ENCODE measurements at places on chromosomes 11 and 22.
A peak's percentile ranks its signal among the peaks of the same experiment; 100 is the strongest.

DNA sequence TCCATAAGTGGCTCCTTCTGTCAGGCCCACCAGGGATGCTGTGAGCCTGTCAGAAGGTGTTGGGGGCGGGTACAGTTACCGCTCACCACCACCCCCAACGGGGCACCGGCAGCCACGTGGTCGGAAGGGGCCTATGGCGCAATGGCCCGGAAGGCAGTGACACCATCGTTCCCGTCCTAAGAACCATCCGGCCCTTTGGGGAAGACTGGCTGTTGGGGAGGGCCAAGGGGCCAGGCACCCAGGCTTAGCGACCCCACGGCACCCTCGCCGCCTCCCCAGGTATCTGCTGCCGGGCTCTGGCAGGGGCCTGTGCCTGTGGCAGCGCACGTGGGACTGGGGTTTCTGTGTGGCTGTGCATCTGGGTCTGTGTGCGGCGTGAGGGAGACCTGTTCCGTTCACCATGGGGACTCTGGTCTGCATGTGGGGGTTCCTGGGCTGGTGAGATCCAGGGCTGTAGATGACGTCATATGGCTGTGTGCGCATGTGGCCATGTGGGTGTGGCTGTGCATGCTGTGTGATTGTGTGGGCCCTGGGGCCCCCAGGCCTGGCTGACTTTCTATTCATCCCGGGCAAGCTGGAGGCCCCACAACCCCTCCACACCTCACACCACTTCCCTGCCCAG is 717 bp downstream of the OSM start:
- no peak for DNase-seq

DNA sequence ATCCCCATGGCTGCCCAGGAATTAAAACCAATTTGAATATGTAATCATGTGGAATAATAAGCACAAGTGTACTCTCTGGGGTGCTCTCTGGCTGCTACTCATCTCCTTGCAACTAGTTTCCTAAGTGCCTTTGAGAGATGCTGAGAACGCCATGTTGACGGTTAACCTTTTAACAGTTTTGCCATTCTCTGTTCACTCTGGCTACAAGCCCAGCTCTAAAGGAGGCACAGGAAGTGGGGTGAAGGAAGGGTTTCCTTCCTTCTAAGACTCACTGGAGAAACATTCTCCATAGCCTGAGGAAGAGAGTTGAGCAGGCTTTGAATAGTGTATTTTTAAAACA is 122.0 kb upstream of the ZC3H12C start:
- peak; percentile 23 for DNase-seq

DNA sequence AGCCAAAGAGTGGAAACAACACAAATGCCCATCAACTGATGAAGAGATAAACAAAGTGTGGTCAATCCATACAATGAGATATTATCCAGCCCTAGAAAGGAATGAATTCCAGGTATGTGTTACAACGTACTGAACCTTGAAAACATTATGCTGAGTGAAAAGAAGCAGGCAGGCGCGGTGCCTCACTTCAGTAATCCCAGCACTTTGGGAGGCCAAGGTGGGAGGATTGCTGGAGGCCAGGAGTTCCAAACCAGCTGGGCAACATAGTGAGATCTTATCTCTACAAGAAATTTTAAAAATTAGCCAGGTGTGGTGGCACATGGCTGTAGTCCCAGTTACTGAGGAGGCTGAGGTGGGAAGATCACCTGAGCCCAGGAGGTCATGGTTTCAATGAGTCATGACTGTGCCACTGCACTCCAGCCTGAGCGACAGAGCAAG is 24.6 kb upstream of the TESMIN start:
- no peak for DNase-seq

DNA sequence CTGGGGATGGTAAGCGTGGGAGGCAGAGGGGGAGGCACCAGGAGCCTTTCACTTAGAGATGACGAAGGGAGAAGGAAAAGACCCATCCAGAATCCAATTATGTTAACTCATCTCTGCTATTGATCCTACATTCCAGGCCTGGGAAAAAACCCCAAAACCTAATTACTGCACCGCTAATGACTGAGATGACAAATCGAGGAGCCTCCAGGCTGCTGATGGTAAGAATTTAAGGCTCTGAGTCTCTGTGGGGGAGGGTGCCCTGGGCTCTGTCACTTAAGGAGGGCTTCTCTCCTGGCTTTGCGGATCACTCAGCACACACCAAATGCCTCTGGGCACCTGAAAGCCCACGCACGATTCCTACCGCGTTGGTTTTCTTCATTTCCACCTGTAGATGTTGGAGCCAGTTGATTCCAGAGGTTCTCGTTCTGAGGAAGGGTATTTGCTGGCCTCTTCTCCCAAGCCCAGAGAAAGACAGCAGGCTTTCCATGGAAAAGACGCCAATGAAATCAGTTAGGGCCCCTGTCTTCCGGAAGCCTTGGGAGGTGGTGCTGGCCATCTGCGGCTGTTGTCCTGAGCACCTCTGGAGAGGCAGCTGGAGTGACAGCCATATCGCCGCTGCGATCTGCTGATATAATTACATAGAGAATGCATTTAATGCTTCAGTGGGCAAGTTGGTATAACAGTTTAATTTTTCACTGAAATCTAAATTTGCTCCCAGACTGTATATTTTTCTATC is 751.2 kb downstream of the BRD1 start:
- DNase-seq, result no peak

DNA sequence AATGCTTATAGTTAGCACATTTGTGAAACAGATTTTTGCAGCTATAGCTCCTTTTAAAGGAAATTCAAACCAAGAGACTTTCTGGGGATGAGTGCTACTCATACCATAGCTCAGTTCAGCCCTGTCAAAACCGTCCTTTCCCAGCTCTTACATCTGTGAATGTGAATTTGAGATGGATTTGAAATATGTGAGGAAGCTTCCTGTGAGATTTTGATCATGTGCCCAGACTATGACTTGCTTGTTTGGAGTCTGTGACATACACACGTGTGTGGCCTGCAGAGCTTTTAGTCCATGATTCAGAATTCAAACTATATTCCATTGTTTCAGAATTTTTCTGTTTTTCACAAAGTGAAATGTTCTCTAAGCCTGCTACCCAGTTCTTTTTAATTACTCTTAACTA is 4.4 kb upstream of the MMP1 start:
- DNase-seq, result peak; percentile 34

- DNase-seq, result no peak
Measured at GRCh38 chr11:66653123-66653522, 14.6 kb downstream of the RBM4 start.

GRCh38 chr11:112382561-112382960 is 121.9 kb upstream of the PLET1 start:
- no peak for DNase-seq

- DNase-seq, result no peak
Measured at GRCh38 chr11:57615308-57615707, 17.8 kb downstream of the SERPING1 start.

- no peak for DNase-seq
Measured at GRCh38 chr11:31529701-31530100, 20.1 kb downstream of the ELP4 start.

- no peak for DNase-seq
Measured at GRCh38 chr22:40314041-40314440, 32.3 kb upstream of the ADSL start.

DNA sequence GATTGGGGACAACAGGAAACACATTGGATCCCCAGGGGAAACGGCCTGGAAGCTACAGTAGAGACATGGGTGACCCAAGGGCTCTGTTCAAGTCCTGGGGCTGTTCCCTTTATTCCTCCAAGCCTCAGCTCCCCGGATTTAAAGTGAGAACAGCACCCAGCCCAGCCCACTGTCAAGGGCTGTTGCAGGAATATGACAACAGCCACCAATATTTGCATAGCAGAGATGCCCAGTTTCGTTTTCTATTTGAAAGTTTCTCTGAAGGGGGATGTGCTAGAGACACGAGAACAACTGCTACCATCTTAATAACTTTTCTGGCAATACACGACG is 81.1 kb upstream of the WNT7B start:
- no peak for DNase-seq

DNA sequence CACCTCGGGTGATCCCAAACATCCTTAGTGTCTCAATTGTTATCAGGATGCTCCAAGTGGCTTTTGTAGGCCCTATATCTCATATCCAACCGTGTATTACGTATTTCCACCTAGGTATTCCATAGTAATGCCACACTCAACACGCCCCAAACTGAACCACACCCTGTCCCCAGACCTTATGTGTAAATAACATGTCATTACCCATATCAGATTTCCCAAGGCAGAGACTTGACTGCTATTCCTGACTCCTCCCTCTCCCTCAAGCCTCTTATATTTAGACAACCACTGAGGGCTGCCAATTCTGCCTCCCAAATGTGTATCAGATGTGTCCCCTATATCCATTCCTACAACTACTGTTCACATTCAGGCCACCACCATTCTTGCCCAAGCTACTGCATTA is 132.8 kb upstream of the NCAM1 start:
- DNase-seq, result no peak

- DNase-seq, result no peak
Measured at GRCh38 chr11:1927848-1928469, 8.5 kb downstream of the TNNT3 start.

- DNase-seq, result no peak
Measured at GRCh38 chr11:92061456-92062062, 163.1 kb upstream of the FAT3 start.

- DNase-seq, result no peak
Measured at GRCh38 chr11:130631119-130631518, 182.7 kb downstream of the ADAMTS15 start.

GRCh38 chr11:86869531-86869930 is 69.2 kb downstream of the PRSS23 start:
- DNase-seq, result no peak

- peak; percentile 96 for DNase-seq
Measured at GRCh38 chr11:71928737-71929443, at the start of gene RNF121. RNF121 (plus strand) TSS chr11:71929046; CDS start chr11:71929062, 16 bp downstream.

DNA sequence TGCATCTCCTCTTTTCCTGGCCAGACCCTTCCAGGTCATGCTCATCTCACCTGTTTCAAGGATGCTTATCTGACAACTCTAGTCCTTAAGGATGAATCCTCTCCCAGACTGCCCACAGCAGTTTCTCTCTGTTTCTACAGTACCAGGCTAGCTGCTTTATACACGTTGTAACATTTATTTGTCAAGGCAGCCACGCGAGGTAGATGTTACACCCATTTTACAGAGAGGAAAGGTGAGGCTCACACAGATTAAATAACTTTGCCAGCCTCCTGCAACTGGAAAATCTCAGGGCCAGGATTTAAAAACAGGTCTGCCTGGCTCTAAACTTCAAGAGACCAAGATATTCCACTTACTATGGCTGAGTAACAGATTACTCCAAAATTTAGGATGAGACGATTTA is 45.7 kb upstream of the E2F8 start:
- DNase-seq, result no peak

- no peak for DNase-seq
Measured at GRCh38 chr11:8698917-8699441, 16.4 kb downstream of the RPL27A start.

GRCh38 chr22:44383064-44383575 is 70.4 kb upstream of the SHISAL1 start:
- DNase-seq, result no peak

DNA sequence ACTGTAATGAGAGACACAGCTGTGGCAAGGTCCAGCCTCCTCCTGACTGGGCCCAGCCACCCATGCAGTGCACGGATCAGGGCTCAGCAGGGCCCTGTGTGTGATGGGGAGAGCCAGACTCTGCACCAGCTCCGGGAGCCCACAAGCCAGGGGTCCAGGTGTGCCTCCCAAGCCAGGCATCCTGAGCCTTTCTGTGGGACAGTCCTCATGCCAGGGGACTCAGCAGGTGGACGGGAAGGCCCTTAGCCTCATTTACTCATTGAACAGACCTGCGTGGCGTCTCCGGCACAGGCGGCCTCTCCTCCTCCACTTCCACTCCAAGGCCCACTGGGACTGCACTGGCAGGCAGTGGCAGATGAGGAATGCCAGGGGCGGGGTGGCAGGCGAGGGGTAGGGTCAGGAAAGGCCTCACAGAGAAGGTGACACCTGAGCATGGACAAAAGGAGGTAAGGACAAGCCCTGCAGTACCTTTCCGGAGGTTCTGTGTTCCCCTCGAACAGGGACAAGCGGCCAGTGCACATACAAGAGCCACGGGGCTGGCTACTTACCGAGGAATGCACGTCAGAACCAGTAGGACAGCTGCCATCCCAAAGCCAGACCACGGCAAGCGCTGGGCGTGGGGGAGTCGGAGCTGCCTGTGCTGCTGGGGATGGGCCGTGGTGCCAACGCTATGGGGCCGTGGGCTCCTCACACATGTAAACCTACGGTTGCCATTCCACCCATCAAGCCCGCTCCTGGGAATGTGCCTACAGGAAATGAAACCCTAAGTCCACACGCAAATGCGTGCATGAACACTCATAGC is 52.7 kb downstream of the IGF2 start:
- DNase-seq, result no peak

DNA sequence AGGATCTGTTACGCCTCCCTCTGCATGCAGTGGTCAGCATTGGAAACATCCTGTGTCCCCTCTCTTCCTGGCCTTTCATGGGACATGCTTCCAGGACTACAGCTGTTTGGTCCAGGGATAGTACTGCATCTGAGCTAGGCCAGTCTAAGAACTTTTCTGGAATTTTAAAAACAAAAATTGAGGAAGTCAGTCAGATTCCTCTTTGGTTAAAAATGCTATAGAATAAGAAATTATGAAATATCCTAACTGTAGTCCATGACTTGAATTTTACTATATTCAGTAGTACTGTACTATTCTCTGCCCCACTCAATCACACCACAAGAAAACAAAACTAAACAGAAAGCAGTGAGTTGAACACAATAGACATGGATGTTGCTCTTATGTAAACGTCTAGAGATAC is 201.0 kb upstream of the CADM1 start:
- DNase-seq, result no peak

- DNase-seq, result no peak
Measured at GRCh38 chr11:47466701-47467250, 17.8 kb upstream of the RAPSN start.

GRCh38 chr22:18109410-18110193 is 1.0 kb upstream of the TUBA8 start:
- DNase-seq, result no peak

- DNase-seq, result peak; percentile 41
Measured at GRCh38 chr11:27699242-27699925, 871 bp downstream of the BDNF start.

DNA sequence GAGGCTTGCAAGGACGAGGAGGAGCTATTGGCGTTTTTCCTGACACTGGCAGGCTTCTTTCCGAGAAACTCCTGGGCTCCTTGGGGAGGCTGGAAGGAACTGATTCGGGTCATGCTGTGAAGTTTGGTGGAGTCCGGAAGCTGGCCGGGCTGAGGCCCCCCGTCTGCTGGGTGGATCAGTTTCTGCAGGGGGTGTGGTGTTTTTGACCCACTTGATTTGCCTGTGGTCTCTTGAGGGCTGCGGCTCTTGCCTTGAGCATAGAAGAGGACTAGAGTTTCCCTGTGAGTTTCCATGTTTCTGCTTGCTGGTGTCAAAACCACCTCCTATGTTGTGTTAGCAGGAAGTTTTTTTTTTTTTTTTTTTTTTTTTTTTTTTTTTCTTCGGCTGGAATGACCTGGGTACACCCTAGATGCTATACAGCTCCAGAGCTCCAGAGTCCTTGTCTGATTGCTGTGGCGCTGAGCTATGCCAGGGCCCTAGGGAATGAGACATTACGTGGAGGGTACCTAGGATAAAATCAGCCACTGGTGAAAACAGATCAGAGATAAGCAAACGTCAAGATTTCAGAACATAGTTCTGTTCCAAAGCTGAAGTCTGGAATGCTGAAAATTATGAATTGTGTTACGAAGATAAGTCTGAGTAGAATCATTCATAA is 728 bp downstream of the TBC1D22A start:
- DNase-seq, result peak; percentile 54

All from hindlimb muscle (tissue), 1 donor.